ENCODE measurements at places on chromosomes 4 and X.

GRCh38 chrX:20427173-20427770 is 160.6 kb upstream of the RPS6KA3 start:
- no peak for DNase-seq

GRCh38 chr4:114108869-114109268 is 129.4 kb upstream of the ARSJ start:
- DNase-seq, result no peak

DNA sequence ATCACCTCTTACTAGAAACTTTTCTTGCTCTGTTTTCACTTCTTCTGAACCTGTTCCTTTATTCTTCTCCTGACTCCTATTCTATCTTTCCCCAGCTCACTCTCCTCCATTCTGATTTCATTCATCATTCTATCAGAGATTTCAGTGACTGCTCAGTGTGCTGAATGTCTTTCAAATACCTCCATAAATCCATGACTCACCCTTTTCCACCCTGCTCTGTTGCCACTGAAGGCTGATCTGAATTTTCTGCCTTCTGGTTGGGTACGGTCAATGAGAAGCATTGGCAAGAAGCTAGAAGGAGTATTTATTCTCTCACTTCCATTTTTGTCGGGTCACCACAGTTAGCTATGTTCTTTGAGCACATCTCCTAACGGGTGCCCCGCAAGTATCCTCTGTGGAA is 265.9 kb downstream of the CBLL2 start:
- DNase-seq, result no peak

- no peak for DNase-seq
Observed at GRCh38 chr4:108053251-108053711, 63.6 kb downstream of the HADH start.

- DNase-seq, result no peak
Observed at GRCh38 chr4:149017002-149017734, 575.0 kb upstream of the NR3C2 start.

- DNase-seq, result no peak
Observed at GRCh38 chrX:131397891-131398290, 108.8 kb upstream of the IGSF1 start.

DNA sequence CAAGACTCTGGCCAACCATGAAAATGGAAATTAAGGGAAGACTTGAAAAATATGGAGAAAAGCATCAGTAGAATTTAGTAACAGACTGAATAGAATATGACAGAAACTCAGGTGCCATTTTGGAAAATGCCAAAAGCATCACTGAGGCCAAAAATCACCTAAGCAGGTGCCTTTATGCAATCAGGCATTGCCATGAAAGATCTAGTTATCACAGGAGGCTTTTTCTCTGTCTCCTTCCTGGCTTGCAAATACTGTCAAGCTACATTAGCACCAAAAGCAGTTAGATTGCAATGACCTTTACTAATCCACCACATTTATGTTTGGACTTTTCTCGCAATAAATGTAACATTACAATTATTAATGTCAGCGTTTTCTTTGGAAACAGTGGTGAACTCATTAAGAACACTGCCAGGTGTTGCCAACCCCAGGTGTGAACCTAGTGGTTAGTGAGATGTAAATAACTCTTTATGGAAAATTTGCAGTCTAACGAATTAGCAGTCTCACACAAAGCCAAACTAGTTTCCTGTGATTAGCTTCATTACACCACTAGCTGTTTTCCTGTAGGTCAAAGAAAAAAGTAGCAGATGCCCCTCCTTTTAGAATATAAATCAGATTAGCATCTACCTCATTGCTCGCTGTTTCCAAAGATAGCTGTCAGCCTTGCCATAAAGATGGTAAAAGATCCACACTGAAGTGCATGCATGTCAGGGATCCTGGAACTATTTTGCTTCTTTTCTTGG is 1568.4 kb upstream of the TENM3 start:
- DNase-seq, result no peak

- no peak for DNase-seq
Observed at GRCh38 chr4:174989791-174990190, 71.6 kb downstream of the ADAM29 start.

- no peak for DNase-seq
Observed at GRCh38 chrX:118499295-118499694, 3.7 kb downstream of the DOCK11 start.

- DNase-seq, result no peak
Observed at GRCh38 chr4:2866891-2867290, 23.2 kb downstream of the ADD1 start.

DNA sequence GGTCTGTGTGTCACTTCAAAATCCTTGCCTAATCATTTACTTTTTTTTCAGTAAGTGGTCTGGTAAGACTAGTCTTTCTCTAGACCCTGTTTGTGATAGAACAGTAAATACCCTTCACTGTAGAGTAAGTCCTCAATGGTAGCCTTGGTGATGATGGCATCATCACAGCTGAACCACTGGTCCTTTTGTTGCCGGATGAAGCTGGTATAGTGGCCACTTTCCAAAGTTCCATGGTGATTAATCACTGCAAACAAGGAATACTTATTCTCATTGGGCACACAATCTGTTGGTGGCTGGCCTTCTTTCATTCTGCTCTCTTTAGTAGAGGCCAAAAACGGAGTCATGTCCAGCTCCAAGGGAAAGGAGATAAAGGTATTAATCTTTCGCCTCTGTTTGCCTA is 2.9 kb downstream of the USP51 start:
- DNase-seq, result no peak

DNA sequence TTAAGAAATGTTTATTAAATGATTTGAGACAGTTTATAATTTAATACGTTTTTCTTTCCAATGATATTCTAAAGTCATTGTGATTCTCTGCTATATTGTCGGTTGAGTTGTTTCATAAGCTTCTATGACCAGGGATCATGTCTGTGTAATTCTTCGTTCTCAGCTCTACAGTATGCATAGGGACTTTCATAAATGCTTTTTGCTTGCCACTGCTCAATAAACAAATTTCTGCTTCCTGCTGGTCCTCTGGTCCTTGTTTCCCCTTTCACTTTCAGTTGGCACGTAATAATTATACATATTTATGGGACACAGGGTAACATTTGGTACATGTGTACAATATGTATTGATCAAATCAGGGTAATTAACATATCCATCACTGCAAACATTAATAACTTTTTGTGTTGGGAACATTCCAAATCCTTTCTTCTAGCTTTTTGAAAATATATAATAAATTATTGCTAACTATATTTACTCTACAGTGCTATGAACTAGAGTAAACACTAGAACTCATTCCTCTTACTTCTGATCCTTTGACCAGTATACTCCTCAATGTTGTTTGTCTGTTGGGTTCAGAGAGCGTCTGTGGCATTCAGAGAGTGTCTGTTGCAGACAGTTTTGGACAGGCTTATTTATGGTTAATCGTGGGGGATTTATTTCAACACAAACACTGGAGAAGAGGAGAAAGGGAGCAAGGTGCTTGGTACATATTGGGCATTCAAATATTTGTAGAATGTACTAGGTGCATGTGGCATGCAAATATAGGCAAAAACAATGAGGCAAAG is 68.3 kb upstream of the SPANXB1 start:
- no peak for DNase-seq

- DNase-seq, result no peak
Observed at GRCh38 chr4:38188631-38189101, 228.5 kb downstream of the PTTG2 start.

DNA sequence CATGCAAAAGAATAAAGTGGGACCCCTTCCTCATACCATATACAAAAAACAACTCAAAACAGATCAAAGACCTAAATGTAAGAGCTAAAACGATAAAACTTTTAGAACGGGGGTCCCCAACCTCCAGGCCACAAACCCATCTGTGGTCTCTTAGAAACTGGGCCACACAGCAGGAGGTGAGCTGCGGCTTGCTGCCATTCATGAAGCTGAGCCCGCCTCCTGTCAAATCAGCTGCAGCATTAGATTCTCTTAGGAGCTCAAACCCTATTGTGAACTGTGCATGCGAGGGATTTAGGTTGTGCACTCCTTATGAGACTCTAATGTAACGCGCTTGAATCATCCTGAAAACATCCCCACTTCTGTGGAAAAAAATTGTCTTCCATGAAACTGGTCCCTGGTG is 7.0 kb upstream of the GATA1 start:
- DNase-seq, result no peak

DNA sequence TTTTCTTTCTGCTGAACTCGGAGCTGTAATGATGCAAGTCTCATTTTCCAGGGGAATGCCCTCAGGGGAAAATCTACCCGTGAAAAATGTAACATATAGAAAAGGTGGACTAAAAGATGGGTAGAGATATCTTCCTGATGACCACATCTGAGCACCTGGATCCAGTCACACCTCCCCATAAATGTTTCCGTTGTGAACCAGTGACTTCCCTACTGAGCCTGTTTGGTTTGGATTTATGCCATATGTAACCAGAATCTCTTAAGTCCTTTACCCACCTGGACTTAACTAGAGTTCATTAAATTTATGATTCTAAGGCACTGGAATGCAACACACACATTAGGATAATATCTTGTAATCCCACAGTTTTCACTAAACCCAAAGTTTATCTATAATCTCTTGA is 171.1 kb downstream of the ZNF330 start:
- no peak for DNase-seq
